ENCODE measurements at places on chromosomes 1 and 21.

GRCh38 chr21:44049182-44049581, 37.1 kb downstream of the TRAPPC10 start:
- DNase-seq, result no peak

DNA sequence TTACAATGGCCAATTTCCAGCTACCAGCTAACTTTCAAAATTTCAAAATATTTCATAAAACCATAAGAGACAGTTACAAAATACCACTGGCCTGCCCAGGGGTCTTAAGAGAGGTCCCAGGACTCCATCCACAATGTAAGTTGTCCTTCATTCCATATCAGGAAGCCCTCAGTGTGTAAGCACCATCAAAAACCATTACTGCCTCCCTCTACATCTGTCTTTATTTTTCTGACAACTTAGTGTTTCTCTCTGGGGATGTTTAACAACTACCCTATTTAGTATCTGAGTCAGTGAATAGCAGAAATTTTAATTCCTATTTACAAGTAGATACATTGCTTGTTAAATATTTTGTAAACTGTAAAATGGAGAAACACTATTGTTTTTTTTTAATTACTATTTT, 339.3 kb upstream of the ADAMTS5 start:
- DNase-seq, result no peak

GRCh38 chr1:199746666-199747384, 280.7 kb upstream of the NR5A2 start:
- DNase-seq, result no peak

DNA sequence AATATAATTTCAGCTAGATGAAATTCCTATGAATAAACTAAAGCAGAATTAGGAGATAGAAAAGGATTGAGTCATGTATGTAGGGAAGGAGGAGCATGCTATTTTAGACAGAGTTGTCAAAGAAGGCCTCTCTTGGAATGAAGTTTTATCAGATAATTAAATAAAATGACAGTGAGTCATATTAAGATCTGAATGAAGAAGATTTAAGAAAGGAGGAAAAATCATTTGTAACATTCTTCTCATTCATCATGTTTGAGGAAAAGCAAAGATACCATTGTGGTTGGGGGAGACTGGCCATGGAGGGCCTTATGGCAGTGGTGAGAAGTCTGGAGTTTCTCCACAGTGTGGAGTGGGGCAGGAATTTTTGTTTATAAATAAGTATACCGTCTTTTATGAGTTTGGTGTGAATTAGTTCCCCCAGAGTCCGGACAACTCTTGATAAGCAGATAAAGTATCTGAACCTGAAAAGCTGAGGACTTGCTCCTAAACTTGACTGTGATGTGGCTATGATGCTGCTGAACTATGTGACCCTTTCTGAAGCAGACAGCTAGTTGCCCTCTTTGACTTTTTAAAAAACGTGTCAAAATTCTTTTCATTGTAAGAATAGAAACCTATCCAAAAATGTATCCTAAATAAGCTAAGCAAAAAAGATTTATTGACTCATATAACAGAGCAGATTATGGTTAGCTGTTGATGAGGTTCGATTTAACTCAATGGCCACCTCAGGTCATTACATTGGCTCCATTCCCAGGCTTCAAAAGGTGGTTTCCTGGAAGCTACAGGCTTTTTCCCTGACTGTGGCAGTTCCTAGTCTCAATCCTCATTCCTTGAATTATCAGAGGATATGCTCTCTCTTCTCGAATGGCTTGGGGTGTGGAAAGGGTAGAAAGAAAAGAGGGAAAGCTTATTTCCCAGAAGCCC, 90.8 kb downstream of the LHX9 start:
- no peak for DNase-seq

GRCh38 chr1:175043824-175044223, 20.6 kb upstream of the MRPS14 start:
- DNase-seq, result no peak

DNA sequence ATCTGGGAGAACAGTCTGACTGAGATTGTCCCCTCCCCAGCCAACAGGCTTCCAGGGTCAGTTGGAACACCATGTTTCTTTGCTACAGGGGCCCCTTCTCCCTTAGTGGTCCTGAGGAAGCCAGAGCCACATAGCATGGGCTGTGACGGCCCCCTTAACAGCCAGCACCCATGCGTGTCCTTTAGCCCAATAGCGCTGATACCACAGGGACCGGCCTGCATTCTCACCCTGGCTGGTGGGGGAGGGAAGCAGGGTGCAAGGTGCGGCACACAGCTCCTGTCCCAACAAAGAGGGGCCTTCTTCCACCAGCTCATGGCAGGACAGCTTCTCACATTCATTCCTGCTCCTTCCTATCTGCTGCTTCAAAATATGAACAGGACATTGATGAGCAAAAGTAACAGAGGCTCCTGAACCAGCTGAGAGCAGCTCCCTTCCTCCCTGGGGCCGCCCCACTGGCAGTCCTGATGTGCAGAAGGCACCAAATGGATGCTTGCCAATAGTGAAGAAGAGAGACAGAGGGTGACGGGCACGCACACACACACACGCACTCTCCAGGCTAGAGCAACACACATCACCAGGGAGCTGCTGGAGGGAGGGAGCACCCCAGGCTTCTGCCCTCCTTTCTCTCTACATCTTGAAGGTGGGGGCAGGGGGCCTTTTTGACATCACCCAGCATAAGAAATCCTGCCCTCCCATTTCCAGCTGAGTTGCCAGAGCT, 99.4 kb downstream of the CRYAA start:
- DNase-seq, result no peak

- no peak for DNase-seq
These were observed 38.6 kb downstream of the CYYR1 start for GRCh38 chr21:26534517-26534916.

DNA sequence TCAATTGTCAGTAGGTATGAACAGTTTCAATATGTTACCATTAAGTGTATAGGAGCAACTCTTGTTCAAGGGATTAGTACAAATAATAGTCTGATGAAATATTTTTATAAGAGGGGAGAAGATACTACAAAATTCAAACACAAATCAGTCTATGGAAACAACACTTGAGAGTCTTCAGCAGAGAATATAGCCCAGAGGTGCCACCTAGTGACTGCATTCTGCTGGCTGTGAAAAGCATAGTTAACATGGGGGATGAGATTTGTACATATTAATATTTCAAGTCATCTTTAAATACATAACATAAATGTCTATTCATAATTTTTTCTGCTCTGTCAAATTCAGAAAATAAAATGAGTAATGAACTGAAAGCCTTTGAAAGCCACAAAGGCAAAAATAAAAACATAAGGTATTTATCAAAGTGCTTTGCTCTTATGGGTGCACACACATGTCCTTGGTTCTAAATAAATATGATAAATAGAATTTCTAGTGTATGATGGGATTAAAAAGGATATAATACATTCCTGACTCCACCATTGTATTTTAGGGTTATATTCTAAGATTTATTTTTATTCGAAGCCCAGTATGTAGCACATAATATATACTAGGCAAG, 440.9 kb upstream of the ZRANB2 start:
- DNase-seq, result no peak

DNA sequence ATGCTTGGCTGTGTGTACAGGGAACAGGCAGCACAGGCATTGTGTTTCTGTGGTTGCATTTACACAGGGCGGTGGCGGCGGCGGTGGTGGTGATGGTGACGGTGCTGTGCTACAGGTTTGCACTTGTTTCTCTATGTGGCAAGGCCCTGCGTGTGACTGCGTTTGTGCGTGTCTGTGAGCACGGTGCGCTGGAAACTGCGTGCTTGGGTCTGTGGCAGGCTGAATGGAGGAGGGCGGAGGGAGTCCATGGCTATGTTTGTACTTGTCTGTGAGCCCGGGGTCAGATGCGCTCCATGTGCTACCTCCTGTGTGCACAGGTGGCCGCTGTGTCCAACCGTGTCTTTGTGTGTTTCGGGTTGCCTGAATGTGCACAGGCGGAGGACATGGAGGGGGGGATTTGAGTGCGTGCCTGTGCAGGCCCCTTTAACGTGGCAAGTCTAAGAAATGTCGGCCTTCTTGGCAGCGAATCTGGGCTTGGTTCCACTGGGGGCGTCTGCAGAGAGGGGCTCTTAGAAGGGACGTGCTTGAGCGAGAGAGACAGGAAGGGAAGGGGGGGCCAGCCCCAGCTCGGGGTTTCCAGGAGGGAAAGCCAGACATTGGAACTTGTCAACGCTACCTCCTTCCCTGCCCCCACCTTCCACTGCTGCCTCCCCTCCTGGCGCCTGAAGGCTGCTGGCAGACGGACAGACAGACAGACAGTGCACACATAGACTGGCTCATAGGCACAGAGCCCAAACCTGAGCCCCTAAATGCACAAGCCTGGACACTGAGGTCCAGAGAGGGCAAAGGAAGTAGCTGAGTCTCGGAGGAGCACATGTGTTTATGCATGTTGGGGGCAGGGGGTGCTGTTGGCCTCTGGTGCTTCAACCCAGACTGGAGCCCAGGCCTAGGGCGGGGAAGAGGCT, 32.7 kb upstream of the WASF2 start:
- no peak for DNase-seq

DNA sequence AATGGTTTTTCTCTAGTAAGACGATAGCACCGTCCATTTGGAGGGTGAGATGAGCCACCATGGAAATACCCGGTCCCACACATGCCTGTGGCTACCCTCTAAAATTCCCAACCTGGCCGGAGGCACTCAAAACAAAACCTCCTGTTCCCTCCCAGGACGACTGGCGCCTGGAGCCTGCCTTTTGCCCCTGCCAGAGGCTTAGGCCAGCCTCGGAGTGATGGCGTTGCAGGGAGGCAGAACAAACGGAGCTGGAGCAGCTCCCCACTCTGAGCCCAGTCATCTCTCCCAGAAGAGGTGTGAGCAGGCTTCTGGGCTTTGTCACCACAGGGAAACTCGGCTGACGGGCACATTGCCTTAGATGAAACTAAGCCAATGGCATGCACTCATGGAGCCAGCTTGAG, 213.7 kb upstream of the HOOK1 start:
- no peak for DNase-seq

Measured in stimulated activated CD4-positive, alpha-beta T cell treated with anti-CD3 and anti-CD28 coated beads, TNF-alpha, amount 100 ng/mL, for 1 hour (primary cell).